ENCODE measurements at places on chromosomes 12 and 14.

DNA sequence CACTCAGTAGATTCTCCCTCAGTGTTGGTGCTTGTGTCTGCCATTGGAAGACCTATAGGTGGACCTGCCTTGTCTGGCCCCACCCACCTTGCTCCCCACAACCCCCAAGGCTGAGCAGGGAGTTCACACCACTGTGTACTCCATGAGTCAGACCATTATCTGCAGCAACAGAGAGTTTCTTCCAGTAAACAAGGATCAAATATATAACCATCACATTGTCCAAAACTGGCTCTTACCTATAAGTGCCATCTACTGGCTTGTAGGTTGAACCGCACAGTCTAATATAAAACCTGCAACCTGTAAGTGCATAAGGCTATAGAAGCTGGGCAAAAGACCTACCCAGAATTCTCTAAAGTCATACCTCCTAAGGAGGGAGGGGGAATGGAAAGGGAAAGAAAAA is 7.9 kb downstream of the TAS2R13 start:
- DNase-seq = no peak

DNA sequence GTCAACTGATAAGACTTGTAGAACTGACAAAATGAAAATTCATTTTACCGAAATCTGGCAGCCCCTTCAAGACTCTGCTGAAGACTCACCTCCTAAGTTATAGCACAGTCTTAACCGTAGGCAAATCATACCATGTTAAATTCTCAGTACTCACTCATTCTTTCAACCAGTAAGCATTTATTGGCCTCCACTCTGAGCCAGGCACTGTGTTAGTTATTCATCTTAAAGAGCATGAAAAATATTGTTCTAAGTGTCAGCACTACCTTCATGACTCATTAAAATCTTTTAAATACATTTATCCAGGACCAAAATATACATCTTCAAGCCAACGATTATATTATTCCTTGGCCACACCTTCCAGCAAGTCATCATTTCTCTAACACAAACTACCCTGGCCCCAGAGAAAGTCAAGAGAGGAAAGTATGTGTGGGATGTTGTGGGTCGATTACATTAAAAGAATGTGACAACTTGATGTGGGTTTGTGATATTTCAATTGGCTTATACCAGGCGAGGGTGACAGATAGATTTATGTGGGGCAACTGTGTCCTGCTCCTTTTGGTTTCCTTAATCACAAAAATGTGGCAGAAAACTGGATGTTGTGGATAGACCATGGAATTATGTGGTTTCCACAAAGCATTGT is 55.0 kb downstream of the TMEM30B start:
- DNase-seq = no peak

- no peak for DNase-seq
Measured at GRCh38 chr14:91126761-91127160, 12.9 kb downstream of the DGLUCY start.

GRCh38 chr14:59332727-59333126 is 132.5 kb downstream of the GPR135 start:
- DNase-seq = no peak

- DNase-seq = peak; percentile 10
Measured at GRCh38 chr12:105775343-105775742, 363.4 kb downstream of the NUAK1 start.

DNA sequence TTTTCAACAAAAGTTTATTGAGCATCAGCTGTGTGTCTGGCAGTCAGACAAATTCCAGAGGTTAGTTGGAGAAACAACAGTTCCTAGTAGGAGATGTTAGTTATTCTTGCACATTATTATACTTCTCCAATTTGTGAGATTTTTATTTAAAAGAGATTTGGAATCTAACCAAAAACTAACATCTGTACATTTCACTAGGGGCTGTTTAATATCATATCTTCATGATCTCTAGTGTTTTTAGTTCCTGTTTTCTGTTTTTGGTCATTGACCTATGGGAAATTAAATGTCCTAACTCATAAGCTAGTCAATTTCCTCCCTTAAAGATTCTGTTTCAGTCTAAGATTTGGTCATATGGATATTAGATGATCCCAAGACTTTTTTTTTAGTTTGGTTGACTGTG is 34.1 kb upstream of the KLHDC2 start:
- DNase-seq = no peak

- DNase-seq = peak; percentile 58
Measured at GRCh38 chr14:99230208-99231151, 41.5 kb downstream of the BCL11B start.

- DNase-seq = no peak
Measured at GRCh38 chr14:21053184-21054122, 4.2 kb upstream of the RNASE8 start.

GRCh38 chr12:42325326-42325652 is 605 bp downstream of the ZCRB1 start:
- DNase-seq = no peak

DNA sequence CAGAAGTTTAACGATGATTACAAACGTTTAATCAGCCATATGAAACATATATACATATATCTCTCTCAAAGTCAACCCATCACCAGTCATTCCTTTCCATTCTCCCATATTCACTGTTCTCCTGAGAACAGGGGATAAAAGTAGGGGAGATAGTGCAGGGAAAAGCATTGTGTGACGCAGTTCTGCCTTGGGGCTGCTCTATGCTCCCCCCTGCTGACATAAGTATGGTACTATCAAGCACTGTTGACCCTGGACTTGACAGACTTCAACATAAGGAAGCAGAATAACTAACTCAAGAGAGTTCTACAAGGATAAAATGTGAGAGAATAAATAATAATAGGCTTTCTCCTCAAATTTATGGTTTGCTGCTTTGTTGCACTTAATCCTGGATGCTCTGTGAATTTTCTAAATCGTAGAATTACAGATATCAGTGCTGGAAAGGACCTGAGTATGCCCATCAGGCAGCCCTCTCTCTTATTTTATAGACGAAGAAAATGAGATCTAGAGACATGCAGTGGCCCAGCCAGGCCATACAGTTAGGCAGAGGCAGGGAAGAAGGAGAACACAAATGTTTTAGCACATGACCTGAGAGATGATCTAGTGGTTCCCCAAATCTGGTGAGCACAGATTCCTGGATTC is 87.2 kb downstream of the SCN8A start:
- peak; percentile 68 for DNase-seq

DNA sequence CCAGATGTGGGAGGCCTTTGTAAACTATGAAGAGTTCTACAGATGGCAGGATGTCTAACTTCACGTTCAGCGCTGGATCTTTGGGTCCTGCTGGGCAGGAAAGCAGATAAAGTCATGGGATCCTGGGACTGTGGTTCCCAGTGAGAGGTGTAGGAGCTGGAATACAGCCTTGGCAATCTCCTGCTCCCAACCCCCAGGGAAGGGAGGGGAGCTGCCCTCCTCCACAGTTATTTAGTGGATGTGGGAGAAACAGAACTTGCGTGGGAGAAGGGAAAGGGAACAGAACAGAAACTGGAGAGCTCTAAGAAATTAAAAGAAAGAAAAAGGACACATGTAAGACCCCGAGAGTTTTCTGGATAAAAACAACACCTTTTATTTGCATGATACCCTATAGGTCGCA is 37.0 kb downstream of the NUAK1 start:
- DNase-seq = no peak

DNA sequence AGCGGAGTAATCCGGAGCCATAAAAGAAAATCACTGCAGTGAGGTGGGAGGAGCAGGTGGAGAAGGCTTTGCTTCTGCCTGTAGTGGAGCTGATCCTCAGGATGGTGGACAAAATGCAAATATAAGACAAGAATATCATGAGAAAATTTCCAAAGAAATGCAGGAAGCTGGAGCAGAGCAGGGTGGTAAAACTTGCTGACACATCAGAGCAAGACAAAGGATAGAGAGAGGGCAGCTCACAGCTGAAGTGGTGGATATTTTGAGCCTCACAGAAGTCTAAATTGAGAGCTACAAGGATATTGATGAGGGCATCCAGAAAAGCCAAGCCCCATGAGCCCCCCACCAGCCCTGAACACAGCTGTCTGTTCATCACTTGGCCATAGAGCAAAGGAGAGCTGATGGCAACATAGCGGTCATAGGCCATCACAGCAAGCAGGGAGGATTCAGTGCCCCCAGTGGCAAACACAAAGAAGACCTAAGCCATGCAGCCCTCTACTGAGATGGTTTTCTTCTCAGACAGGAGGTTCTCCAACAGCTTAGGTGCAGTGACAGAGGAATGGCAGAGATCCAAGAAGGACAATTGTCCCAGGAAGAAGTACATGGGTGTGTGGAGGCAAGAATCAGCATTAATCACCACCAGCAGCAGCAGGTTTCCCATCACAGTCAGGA is 30.0 kb upstream of the ANP32D start:
- DNase-seq = peak; percentile 19

DNA sequence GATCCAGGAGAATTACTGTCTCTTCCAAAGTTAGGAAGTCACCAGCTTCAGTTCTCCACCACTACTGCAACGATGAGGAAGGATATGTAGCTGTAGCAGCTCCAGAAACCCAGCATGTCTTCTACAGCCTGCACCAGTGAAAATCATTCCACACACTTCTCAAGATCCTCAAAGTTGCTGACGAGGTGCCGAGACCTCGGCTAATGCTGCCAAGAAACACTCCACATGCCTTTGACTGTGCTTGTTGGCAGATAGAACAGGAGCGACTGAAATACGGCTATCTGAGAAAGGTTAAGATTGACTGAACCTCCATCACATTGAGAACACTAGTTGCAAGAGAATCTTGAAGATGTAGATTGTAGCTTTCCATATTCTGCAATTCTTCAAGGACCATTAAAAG is 241.9 kb downstream of the PPFIA2 start:
- DNase-seq = no peak

DNA sequence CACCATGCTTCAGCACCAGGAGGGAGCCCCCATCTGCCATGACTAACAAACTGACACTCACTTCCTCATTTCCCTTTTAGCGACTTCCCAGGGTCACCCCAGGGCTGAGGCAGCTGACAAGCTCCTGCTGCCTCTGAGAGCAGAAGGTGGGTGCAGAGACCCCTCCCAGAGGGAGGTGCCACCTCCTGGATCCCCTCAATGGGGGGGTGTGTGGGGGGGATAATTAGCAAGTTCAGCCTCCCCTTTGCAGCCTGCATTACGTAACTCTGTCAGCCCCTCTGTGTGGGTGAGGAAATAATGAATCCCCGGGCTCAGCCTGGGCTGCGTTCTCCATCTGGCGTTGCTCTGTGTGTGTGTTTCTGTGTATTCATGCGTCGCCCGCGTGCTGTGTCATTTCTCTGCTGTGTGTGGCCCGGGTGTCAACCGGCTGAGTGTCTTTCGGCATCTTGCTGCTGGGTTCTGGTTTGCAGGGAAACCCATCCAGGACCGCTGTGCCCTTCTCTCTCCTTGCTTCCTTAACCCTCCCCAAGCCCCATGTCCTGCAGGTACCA is 28.0 kb downstream of the NOS1 start:
- DNase-seq = peak; percentile 85

GRCh38 chr12:25887367-25887766 is 71.1 kb upstream of the RASSF8 start:
- DNase-seq = no peak

- no peak for DNase-seq
Measured at GRCh38 chr14:105527381-105527825, 1.0 kb downstream of the TMEM121 start.

- no peak for DNase-seq
Measured at GRCh38 chr12:23028158-23028802, 403.3 kb downstream of the ETNK1 start.

GRCh38 chr12:6606331-6607131 is 648 bp downstream of the CHD4 start:
- peak; percentile 67 for DNase-seq

GRCh38 chr12:44317651-44318126 is 481.8 kb downstream of the TMEM117 start:
- DNase-seq = peak; percentile 48

- DNase-seq = no peak
Measured at GRCh38 chr12:21276826-21277225, 57.9 kb downstream of the SLCO1A2 start.

DNA sequence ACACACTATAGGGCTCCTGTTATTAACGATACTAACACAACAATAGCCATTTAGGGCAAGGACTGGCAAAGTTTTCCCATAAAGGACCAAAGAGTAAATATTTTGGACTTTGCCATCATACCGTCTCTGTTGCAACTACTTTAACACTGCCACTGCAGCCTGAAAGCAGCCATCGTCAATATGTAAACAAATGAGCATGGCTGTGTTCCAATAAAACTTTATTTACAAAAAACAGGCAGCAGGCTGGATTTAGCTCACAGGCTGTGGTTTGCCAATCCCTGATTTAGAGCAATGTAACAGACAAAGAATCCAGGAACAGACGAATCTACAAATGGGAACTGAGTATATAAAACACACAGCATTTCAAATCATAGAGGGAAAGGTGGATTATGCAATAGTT is 84.1 kb downstream of the FRMD6 start:
- no peak for DNase-seq

GRCh38 chr12:123000578-123000977 is 20.1 kb downstream of the ARL6IP4 start:
- no peak for DNase-seq

DNA sequence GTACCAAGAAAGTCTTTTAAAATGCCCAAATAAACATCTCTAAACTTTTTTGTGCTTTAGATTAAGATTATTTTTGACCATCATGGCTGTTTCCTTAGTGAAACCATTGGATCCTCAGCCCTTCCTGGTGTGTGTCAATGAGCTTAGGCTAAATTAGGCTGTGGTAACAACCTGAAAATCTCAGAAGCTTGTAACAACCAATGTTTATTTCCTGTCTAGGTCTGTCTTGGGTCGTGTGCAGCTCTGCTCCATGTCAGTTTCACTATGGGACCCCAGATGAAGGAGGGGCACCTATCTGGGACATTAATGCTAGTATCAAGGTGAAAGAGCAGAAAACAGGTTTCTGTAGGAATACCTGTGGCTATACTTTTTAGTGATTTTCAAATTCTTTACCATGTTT is 49.9 kb downstream of the KCNMB4 start:
- no peak for DNase-seq

DNA sequence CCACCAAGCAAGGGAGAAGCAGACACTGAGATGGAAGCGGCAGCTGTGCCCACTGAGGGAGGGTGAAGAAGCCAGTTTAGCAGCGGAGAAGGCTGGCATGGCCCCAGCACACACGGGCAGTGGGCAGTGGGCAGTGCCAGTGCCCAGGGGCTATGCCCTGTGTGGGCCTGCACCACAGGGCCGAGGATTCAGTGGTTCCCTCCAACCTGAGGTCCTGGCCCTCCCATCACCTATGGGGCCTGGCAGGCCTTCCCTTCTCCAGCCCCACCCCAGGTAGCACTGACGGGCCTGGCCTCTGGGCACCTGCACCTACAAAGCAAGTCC is 81.1 kb downstream of the ITPK1 start:
- DNase-seq = no peak

- no peak for DNase-seq
Measured at GRCh38 chr12:120290609-120291305, 946 bp downstream of the RNU4-2 start.

- DNase-seq = peak; percentile 23
Measured at GRCh38 chr14:76491172-76491930, 115.4 kb downstream of the ESRRB start.
